Chondrocyte (in vitro differentiated cells): ENCODE measurements at places on chromosomes 7 and 10. TPM values are rescaled to one million over a fixed set of nuclear protein-coding genes. Genes with fewer than 3 reads are reported as not detected.

Gene TMEM140
- total RNA-seq: not detected in 3 replicates

Gene TUBAL3
- total RNA-seq: not detected in 3 replicates

Gene VAX1
- 5.2 TPM in 1 of 3 replicates, not detected in the others for total RNA-seq

Gene SUPV3L1
- total RNA-seq: 24.1 to 28.6 TPM (median 27.4 TPM) in 3 replicates

Gene DENND2A
- total RNA-seq: 6.5 to 16.3 TPM (median 16.0 TPM) in 3 replicates

Gene HOXA2
- 8.3 to 10.2 TPM in 2 of 3 replicates, not detected in the other for total RNA-seq

Gene TDRD1
- not detected in 3 replicates for total RNA-seq

GRCh38 chr10:14451341-14451740 lies 120.6 kb upstream of the FRMD4A start:
- no peak for DNase-seq
- H3K4me3 ChIP-seq: no peak overlapping the region

DNA sequence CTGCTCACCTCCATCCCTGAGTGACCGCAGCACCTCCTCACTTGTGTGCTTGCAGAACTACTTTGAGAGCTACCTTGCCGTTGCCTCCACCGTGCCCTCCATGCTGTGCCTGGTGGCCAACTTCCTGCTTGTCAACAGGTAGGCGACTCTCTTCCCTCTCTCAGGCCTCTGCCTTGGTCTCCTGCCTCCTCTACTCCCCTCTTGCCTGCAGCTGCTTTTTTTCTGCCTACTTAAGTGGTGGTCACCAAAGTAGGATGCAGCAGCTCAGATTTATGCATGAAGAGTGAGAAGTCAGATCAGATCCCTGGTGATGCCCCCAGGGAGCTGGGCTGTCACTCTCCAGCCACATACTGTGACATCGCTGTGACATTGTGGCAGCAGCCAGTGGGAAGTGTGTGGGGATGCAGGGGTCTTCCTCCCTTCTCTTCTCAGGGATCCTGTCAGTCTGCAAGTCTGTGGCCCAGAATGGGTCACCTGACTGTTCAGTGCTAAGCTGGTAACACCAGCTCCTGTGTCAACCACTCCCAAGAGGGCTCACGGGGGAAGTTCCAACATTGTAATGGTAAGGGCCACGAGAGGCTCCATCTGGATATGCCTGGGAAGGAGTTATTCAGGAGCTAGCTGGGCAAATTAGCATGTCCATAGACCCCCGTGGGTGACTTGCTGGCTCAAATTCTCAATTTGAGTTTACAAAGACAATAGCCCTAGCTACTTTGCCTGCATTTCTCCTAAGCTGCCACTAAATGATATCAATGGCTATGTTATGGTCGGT lies 25.3 kb downstream of the SLC29A3 start:
- no peak overlapping the region for H3K27ac ChIP-seq
- peaks cover 2% of the 10 kb centered on the region for H3K36me3 ChIP-seq
- no peak overlapping the region for H3K4me3 ChIP-seq
- DNase-seq: no peak

DNA sequence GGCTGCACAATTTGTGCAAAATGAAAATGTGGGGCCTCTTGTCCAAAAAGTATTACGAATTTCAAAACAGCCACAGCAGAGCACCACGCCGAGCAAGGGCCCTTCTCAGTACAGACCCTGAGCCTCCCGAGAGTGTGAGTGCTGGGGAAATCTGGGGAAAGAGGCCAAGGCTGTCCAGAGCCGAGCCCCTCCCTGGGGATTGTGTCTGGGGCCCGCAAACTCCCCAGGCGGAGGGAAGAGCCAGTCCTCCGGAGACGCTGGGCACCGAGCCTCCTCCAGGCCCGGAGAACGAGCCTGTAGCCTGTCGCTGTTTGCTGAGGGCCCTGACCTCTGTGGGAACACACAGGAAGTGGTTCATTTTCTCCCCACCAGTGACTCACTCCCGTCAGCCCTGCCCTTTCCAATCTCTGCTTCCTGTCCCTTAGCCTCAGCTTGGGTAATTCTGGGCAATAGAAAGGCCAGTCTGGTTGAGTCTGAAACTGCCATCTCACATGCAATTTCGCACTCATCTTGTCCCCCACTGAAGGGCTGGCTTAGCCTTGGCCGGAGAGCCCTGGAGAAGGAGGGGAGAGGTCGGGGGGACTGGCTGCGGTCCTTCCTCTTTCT lies 19.5 kb upstream of the GNA12 start:
- H3K36me3 ChIP-seq: no peaks in the 10 kb centered on the region
- DNase-seq: no peak
- H3K27me3 ChIP-seq: no peaks in the 10 kb centered on the region
- H3K27ac ChIP-seq: peak overlapping the region; percentile 99
- peak overlapping the region; percentile 68 for H3K4me3 ChIP-seq

DNA sequence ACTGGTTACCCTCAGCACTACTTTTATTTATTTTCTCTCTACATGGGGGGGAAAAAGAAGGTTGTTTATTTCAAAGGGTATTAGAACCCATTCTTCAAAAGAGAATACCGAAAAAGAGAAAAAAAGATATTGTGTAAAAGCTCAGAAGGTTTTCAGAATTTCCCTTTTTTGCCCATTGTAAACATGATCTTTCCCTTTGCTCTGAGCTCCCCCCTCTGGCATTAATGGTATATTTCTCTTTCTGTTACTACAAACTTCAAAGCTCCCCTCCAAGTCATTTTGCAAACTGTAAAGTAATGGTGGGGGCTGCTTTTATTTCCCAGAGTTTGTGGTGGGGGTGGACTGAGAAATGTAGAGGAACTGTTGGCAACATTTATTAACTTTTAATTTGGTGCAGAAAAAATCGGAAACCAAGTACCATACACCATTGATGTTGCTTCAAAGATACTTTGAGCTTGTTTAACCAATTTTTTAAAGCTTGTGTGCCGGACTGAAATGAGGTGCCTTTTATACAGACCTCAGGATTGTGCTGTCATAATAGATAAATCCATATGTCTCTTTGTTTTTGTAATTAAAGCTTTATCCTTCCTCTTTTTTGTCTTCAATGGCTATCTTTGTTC lies 181.5 kb downstream of the EXOC4 start:
- H3K27ac ChIP-seq: peak overlapping the region; percentile 98
- no peak for DNase-seq
- no peaks in the 10 kb centered on the region for H3K36me3 ChIP-seq

GRCh38 chr7:48875045-48875916 lies 49.1 kb upstream of the CDC14C start:
- H3K4me1 ChIP-seq: no peaks in the 10 kb centered on the region
- H3K4me3 ChIP-seq: no peak overlapping the region
- peaks cover 10% of the 10 kb centered on the region for H3K27me3 ChIP-seq
- H3K36me3 ChIP-seq: no peaks in the 10 kb centered on the region
- DNase-seq: no peak

DNA sequence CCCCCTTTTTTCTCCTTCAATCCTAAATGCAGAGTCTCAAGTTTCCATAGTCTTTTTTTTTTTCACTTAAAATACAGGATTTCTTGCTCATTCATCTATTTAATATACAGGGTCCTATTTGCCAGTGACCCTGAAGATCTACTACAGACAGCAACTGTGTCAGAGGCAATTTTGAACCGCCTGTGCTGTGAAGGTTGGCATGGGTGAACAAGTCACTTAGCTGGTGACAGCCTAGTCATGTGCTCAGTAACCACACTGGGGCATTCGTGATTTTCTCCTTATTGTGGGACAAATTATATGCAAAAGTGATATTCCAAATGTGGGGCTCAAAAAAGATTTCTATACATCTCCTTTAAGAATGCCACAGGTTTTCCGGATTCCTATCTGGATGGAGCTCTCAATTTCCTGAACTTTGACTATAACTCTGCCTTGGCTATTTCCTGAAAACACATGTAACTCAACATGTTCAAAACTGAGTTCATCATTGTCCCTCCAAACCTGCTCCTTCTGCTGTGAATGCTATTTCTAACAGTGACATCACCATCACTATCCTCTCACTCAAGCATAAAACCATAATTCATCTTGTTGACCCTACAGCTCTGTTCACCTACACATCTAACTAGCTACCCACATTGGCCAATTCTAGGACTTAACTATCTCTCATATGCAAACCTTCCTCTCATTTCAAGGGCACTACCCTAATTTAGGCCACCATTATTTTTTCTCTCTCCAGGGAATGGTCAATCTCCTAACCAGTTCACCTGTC lies 36.7 kb downstream of the CDK6 start:
- no peaks in the 10 kb centered on the region for H3K27me3 ChIP-seq
- H3K4me1 ChIP-seq: peaks cover 38% of the 10 kb centered on the region
- H3K4me3 ChIP-seq: no peak overlapping the region
- DNase-seq: no peak
- H3K36me3 ChIP-seq: peaks cover 3% of the 10 kb centered on the region

DNA sequence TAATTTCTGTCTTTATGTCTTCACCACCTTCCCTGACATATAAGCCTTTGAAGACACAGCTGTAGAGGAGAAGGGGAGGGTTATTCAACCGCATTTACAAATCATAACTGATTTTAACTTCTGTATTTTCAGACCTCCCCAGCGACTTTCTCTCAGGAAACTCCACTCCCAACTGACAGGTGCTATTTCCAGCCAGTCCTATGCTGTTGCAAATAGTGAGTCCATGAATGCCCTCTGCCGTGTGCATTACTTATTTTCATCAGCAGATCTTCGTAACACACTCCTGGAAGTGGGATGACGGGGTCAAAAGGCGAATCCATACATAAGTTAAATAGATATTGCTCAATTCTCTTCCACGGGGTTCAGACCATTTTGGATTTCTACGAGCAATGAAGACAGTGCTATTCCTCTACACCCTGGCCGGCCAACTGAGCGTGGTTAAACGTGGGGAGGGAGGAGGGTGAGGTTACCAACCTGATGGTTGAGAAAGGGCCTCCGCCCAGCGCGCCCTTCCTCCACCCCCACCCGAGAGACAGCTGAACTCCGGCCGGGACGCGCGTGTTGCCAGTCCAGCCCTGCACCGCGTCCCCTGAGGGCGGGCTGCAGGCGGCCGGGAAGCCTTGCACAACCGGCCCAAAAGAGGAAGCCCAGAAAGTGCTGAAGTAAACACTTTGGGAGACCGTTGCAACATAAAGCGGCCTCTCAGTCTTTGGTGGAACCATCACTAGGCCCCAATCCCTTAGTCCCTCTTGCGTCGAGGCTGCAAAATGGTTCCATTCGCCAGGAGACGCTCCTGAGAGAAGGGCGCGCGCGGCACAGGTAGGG lies at the start of gene APBB1IP:
Gene APBB1IP (plus strand): TSS at position 705 of the 825 bp plus-strand sequence. CDS start 53,986 bp downstream, outside the sequence.
- H3K27ac ChIP-seq: no peak within 1 kb of the TSS
- no peaks in the 10 kb centered on the region for H3K4me1 ChIP-seq
- DNase-seq: no peak
- H3K4me3 ChIP-seq: no peak within 1 kb of the TSS

- H3K4me3 ChIP-seq: no peak overlapping the region
- no peak overlapping the region for H3K27ac ChIP-seq
- H3K4me1 ChIP-seq: no peaks in the 10 kb centered on the region
- H3K27me3 ChIP-seq: no peaks in the 10 kb centered on the region
- DNase-seq: no peak
Measured at GRCh38 chr10:126777714-126778113, 107.2 kb upstream of the C10orf90 start.

GRCh38 chr10:7529638-7530037 lies 118.8 kb upstream of the SFMBT2 start:
- H3K27me3 ChIP-seq: peaks cover 44% of the 10 kb centered on the region
- peaks cover 18% of the 10 kb centered on the region for H3K4me1 ChIP-seq
- H3K36me3 ChIP-seq: no peaks in the 10 kb centered on the region
- H3K27ac ChIP-seq: no peak overlapping the region
- no peak for DNase-seq

DNA sequence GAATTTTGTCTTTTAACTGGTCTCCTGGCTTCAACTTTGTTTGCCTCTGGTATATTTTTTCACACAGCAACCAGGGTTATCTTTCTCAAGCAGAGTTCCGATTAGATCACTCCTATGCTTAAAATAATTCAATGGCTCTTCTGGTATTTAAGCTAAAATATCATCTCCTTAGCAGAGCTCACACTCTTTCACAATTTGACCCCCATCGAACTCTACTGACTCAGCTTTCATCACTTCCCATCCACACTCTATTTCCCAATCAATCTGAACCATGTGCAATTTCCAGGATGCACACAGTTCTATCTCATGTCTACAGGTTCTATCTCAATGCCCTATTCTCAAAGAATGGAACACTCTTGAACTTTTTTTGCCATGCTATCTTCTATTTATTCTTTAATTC lies 809.5 kb downstream of the GRID1 start:
- no peak overlapping the region for H3K27ac ChIP-seq
- DNase-seq: no peak
- no peak overlapping the region for H3K4me3 ChIP-seq
- no peaks in the 10 kb centered on the region for H3K4me1 ChIP-seq
- H3K27me3 ChIP-seq: no peaks in the 10 kb centered on the region
- peaks cover 1% of the 10 kb centered on the region for H3K36me3 ChIP-seq

- no peak overlapping the region for H3K27ac ChIP-seq
- no peak overlapping the region for H3K4me3 ChIP-seq
- no peaks in the 10 kb centered on the region for H3K36me3 ChIP-seq
- peaks cover 3% of the 10 kb centered on the region for H3K4me1 ChIP-seq
- H3K27me3 ChIP-seq: peaks cover 26% of the 10 kb centered on the region
Measured at GRCh38 chr7:98784216-98784785, 85.5 kb downstream of the TMEM130 start.

- H3K27me3 ChIP-seq: peaks cover 7% of the 10 kb centered on the region
- no peaks in the 10 kb centered on the region for H3K4me1 ChIP-seq
- no peak overlapping the region for H3K4me3 ChIP-seq
- H3K27ac ChIP-seq: no peak overlapping the region
- DNase-seq: no peak
- no peaks in the 10 kb centered on the region for H3K36me3 ChIP-seq
Measured at GRCh38 chr7:123437447-123437995, 96.9 kb downstream of the IQUB start.

DNA sequence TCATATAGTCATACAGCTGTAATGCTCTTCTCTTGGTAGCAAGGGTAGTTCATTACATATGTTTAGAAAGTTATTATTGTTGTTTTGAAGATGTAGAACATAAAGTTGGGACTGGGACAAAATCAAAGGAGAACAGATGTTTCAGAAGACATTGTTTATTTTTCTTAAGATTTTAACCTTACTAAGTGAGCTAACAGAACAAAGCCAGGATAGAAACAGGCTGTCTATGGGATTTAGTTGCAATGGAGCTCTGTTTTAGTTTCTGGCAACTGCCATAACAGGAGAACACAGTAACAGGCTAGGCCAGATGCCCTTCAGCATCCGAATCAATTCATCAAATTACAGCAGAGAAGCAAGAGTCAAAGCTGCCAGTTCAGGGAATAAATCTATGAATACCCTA lies 382.4 kb downstream of the ARL4A start:
- DNase-seq: no peak
- H3K27ac ChIP-seq: no peak overlapping the region
- no peak overlapping the region for H3K4me3 ChIP-seq
- H3K36me3 ChIP-seq: no peaks in the 10 kb centered on the region
- peaks cover 9% of the 10 kb centered on the region for H3K4me1 ChIP-seq
- no peaks in the 10 kb centered on the region for H3K27me3 ChIP-seq
